ENCODE measurements at places on chromosomes 6 and 20. TPM values are rescaled to one million over a fixed set of nuclear protein-coding genes. Genes with fewer than 3 reads are reported as not detected.

DNA sequence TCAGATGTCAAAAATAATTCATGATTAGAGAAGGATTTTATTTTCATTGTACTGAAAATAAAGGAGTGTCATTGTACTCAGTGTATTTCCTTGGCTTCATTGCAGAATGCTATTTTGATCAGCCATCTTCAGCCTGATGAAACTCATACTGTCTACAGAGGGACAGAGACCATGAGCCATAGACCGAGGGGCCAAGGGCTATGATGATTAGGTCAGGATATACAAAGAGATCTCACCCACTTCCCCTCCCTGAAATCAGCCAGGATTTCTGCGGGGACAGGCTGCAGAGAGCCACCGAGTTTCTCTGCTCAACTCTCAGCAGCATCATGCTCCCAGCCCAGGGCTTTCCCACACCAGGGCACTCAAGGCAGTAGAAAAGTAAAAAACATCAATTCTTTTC is 47.0 kb downstream of the ALDH8A1 start:
- no peaks in the 10 kb centered on the region for H3K27me3 ChIP-seq
- H3K4me1 ChIP-seq, result no peaks in the 10 kb centered on the region
- H3K27ac ChIP-seq, result no peak overlapping the region
- no peaks in the 10 kb centered on the region for H3K36me3 ChIP-seq
- no peak overlapping the region for H3K4me3 ChIP-seq

DNA sequence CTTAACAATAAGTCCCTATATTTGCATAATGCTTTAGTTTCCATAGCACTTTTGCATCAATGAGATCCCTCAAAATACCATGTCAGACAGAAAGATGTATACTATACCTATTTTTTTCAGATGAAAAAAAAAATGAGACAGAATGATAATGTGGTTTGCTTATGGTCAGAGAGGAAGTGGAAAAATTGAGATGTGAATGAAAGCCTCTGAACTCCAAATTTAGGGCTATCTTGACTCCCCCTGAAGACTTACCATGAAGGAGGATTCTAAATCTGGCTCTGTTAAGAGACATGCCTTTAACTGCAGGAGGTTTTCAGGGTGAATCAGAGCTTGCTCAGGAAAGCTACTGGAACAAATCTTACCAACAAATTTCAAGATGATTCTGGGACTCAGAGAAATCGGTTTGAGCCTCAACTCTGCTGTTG is 176.2 kb downstream of the ISM1 start:
- peak overlapping the region; percentile 39 for H3K27ac ChIP-seq
- H3K4me3 ChIP-seq, result no peak overlapping the region
- no peaks in the 10 kb centered on the region for H3K36me3 ChIP-seq
- H3K27me3 ChIP-seq, result no peaks in the 10 kb centered on the region

DNA sequence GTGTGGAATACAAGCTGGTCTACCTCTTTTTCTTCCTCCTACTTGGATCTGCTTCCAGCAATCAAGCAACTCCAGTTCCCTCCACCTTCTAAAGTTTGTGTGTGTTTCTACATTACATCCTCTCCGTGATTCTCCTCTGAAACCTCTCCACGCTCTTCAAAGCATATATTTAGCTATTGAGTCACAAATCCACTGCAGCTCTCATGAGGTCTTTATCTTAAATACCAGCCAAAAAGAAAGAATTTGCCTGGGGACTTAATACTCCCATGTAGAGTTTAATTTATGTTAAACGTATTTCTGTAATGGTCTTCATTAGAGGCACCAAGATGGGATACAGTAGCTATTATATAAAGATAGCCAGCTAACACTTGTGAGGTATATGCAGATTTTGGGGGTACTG is 78.7 kb downstream of the FOXC1 start:
- no peak overlapping the region for H3K27ac ChIP-seq
- no peaks in the 10 kb centered on the region for H3K36me3 ChIP-seq
- peaks cover 10% of the 10 kb centered on the region for H3K4me1 ChIP-seq
- H3K27me3 ChIP-seq, result no peaks in the 10 kb centered on the region

GRCh38 chr6:2756241-2756640 is 5.5 kb upstream of the MYLK4 start:
- H3K36me3 ChIP-seq, result no peaks in the 10 kb centered on the region
- no peaks in the 10 kb centered on the region for H3K27me3 ChIP-seq
- H3K27ac ChIP-seq, result no peak overlapping the region
- H3K4me3 ChIP-seq, result no peak overlapping the region
- H3K4me1 ChIP-seq, result peaks cover 6% of the 10 kb centered on the region

DNA sequence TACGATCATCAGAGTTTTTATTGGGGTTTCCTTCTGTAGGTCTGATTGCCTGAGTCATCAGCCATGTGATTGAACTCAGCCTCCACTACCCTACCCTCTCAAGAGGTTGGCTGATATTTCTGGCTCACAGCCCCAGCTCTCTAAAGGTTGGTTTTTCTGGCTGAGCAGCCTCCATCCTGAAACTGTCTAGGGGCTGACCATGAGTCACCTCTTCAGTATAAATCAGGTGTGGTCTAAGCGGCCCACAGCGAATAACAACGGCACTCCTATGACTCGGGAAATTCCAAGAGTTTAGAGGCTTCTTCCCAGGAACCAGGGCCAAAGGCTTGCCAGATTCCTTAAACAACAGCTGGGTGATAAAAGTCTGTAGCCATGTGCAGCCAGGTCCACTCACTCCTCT is 115.5 kb downstream of the SOD2 start:
- DNase-seq, result no peak
- no peaks in the 10 kb centered on the region for H3K4me1 ChIP-seq
- H3K27ac ChIP-seq, result no peak overlapping the region
- H3K36me3 ChIP-seq, result no peaks in the 10 kb centered on the region

DNA sequence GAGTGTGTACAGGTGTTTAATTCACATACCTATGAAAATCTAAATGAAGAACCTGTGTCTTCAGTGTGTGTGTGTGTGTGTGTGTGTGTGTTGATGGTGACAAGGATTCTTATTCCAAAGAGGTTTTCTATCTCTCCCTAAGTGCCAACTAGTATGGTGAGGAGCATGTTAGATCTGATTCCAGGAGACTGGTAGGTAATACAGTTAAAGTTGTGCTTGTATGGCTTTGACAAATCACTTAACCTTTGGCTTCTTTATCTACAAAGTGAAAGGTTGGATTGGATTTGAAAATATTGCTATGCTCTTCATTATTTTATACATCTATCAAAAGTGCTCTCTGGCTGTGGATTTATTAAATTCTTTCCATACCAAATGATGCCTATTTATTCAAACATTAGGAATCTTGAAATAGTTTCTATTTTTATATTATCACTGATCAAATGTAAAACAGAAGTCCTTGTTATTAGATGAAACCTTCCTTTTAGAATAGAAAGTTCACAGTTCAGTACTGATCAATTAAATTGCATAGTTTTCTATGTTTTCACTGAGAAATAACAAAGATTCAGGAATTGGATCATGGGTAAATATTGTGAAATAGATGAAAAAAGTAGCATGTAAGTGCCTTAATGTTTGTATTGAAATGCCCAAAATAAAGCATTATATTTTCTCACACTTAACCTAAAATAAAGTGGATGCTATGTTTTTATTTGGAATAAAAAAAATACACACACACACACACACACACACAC is 84.4 kb upstream of the MLIP start:
- no peak for DNase-seq
- H3K27me3 ChIP-seq, result no peaks in the 10 kb centered on the region
- H3K36me3 ChIP-seq, result no peaks in the 10 kb centered on the region
- no peak overlapping the region for H3K4me3 ChIP-seq
- H3K27ac ChIP-seq, result no peak overlapping the region

GRCh38 chr20:11502061-11502460 is 415.6 kb upstream of the BTBD3 start:
- DNase-seq, result no peak
- H3K4me1 ChIP-seq, result no peaks in the 10 kb centered on the region
- H3K36me3 ChIP-seq, result no peaks in the 10 kb centered on the region
- H3K27ac ChIP-seq, result no peak overlapping the region
- H3K4me3 ChIP-seq, result no peak overlapping the region
- no peaks in the 10 kb centered on the region for H3K27me3 ChIP-seq

- H3K36me3 ChIP-seq, result peaks cover 15% of the 10 kb centered on the region
- DNase-seq, result no peak
- no peaks in the 10 kb centered on the region for H3K27me3 ChIP-seq
- H3K4me3 ChIP-seq, result peak overlapping the region; percentile 67
Measured at GRCh38 chr6:153001767-153002612, 519 bp downstream of the MTRF1L start.

DNA sequence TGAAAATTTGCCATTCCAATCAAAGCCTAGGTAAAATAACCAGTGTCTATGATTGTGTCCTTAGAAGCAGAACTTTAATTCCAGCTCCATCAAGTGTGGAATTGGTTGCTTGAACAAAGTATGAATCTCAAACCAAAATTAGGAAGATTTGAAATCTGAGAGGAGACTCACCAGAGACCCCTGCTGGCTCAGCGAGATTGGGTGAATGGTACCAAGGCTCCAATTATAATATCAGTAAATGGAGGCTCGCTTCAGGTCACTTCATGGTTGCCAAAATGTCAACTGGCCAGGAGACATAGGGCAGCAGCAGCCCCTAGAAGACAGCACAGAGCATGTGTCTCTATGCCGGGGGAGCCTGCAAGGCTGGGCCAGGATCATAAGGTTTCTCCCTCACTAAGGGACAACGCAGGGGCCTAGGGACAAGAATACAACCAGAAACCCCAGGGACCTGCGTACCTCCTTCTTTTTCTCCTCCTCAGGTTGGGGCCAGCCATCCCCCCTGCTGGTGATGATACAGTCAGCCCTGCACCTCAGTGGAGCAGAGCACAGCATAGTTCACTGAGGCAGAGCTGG is 14.0 kb downstream of the RBL1 start:
- no peak overlapping the region for H3K27ac ChIP-seq
- H3K4me3 ChIP-seq, result no peak overlapping the region
- H3K36me3 ChIP-seq, result peaks cover 9% of the 10 kb centered on the region
- no peaks in the 10 kb centered on the region for H3K4me1 ChIP-seq

DNA sequence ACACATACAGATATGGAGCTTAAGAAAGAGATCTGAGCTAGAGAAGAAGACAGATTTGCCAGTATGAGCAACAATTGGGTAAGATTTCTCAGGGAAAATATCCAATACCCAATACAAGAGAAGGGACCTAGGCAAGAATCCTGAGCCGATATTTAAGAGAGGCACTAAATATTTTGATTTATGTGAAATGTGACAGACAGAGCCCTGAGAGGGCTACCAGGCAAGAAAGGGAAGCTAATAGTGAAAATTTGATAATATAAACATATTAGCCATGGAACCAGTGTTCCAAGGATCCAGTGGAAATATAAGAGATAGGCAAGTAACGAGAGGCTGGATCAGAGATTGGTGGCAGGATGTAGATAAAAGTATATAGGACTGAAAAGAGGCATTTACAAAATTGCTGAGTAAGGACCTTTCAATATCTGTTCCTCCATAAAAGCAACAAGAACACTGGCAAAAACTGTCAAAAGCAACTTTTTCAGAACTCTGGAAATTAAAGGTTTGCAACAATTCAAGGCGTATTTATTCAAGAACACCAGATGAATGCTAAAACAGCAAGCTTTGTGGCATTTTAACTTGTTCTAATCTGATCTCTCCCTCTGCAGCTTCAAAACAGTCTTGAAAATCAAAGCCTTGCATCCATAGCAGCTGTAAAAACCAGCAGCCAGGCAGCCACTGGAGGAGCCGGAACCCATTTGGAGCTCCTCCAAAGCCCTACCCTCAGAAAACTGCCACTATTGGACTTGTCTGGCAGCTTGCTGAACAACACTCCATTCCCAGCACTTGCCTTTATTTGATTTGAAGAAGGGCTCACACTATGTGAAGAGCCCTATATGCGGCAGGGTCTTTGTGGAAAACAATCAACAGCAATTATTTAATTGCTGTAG is 58.8 kb downstream of the REV3L start:
- peaks cover 6% of the 10 kb centered on the region for H3K4me1 ChIP-seq
- peak; percentile 38 for DNase-seq
- H3K36me3 ChIP-seq, result no peaks in the 10 kb centered on the region
- no peak overlapping the region for H3K27ac ChIP-seq
- H3K4me3 ChIP-seq, result no peak overlapping the region

DNA sequence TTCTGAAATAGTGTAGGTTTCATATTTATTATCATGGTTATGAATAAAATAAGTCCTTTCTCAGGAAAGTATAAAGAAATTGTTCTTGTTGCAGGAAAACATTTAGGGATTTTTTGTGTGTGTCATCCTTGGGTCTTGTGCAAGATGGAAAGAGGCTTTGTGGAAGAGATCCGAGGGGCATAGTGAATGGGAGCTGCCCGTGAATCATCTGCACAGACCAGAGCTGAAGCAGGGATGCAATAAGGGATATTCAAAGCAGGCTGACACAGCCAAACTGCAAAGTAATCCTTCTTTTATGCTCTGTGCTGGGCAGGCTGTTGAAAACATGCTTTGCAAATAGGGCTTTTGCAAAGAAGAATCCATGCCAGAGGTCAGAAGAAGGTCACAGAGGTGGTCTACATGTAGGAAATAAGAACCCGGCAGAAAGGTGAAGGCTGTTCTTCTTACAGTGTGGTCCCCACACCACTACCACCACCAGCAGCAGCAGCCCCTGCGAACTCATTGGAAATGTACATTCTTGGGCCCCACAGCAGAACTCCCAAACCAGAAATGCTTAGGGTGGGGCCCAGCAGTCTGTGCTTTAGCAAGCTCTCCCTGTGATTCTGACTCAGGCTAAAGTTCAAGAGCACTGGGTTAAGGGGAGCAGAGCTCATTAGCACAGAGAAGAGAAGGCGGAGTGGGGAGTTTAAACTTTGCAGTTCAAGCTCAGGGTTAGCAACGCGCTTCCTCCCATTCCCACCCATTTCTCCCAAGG is 237.6 kb downstream of the QKI start:
- no peak overlapping the region for H3K4me3 ChIP-seq
- H3K4me1 ChIP-seq, result no peaks in the 10 kb centered on the region
- no peaks in the 10 kb centered on the region for H3K36me3 ChIP-seq
- no peak for DNase-seq

DNA sequence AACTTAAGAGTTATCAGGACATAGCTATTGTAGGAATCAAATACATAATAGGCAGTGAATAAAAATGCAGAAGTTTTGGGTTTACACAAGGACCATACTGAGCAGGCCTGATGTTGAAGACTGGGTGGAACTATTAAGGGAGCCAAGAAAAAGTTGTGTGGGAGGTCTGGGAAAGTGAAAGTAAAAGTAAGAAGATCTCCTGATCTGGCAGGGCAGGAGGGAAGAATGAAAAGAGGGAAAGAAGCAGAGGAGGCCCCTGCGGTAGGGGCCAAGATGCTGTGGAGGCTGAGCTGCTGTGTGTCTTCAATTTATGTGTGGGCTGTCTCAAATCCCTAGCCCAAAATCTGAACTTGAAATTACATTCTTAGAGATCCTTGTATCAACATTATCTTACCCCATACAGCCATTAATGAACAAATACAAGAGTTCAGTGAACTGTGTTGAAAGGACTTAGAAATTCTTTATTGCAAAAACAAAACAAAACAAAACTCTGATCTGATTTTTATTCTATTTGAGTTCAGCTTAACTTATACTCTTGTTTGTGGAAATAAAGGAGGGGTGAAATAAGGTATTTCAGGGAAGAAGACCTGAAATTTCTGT is 1183.8 kb downstream of the HACE1 start:
- DNase-seq, result no peak
- H3K4me1 ChIP-seq, result no peaks in the 10 kb centered on the region
- no peaks in the 10 kb centered on the region for H3K27me3 ChIP-seq
- no peak overlapping the region for H3K27ac ChIP-seq
- no peak overlapping the region for H3K4me3 ChIP-seq

Gene DSN1
- polyA plus RNA-seq, result 3.2 TPM

Gene GABRR2
- 0.46 TPM for polyA plus RNA-seq

Gene GPSM3
- polyA plus RNA-seq, result 2.9 TPM

Gene PTCRA
- not detected for polyA plus RNA-seq

Gene HLA-G
- polyA plus RNA-seq, result 0.24 TPM

Gene PRRT1
- 0.82 TPM for polyA plus RNA-seq

Gene KHDRBS2
- not detected for polyA plus RNA-seq

Gene SEMG1
- polyA plus RNA-seq, result not detected

Gene GSTA3
- polyA plus RNA-seq, result not detected

Gene SDC4
- polyA plus RNA-seq, result 44.3 TPM

Measured in heart left ventricle (tissue), 16 donors.